ENCODE measurements at places on chromosomes 5 and 9.

DNA sequence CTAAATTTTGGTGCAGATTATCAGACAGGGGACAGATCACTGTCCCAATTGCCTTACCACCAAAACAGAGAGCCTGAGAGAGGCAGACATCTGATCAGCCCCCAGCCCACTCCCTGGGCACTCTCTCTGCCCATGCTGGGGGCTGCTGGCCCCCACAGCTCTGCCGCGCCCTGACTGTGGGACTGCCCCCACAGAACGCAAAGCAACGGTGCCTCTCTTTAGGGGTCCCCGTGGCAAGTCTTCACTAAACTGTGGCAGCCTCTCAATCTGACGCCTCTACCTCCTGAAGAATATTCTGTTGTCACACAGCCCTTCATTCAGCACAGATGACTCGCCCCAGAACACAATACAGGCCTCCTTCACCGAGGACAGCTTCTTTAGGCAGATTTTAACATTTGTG is 197.4 kb downstream of the ERCC6L2 start:
- DNase-seq = no peak

DNA sequence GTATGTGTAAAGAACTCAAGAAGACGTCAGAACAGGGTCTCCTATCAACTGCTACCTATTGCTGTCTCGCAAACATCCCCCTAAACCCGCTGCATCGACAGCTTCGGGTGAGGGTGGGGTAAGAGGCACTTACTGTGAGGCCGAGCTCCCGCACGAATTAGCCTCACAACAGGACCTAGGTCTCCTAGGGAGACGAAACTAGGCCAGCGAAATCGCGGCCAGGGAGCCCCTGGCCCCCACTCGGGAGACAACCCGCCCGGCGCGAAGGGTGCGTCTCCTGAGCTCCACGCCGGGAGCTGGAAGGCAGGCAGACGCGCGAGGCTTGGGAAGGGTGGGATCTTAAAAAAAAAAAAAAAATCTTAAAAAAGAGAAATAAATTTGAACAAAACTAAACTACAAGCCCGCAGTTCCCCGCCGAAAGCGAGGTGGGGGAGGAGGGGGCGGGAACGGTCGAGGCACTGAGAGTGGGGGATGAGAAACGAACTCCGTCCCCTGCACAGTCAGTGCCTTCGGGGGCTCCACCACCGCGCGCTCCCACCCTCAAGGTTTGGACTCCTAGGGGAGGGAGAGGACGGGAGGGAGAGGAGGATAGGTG is 33.0 kb upstream of the NFIB start:
- no peak for DNase-seq

GRCh38 chr5:76690704-76691466 is 25.0 kb upstream of the F2R start:
- DNase-seq = no peak

DNA sequence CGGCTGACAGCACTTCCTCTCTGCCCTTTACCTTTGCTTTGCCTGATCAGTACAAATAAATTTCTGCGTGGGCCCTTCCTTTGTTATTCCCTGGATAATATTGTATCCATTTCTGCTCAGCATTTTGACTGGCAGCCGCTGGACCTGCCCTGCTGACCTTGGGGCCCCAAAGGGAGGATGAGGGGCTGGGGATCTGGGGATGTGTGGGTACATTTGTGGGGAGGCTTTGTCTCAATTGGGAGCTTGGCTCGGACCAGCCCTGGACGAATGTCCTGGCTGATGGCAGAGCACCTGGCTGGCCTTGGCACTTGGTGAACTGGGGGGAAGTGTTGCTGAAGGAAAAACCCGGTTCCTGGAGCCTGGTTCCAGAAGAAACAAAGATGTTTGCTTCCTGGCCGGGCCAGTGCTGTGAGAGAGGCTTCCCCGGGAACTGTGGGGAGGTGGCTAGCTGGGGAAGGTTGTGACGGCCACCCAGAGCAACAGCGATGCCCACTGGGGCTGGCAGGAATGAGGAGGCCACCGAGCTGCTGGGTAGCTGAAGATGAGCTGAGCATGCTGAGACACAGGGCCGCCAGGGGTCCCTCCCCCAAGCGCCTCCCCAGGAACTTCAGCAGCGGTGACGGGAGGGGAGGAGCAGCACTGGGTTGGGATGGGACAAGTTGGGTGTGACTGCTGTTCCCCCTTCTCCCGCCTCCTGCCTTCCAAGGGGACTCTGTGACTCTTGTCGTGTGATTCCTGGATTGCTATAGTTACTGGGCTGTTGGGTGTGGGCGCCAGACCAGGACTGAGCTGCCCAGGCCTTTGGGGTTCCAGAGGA is 8.4 kb downstream of the LMX1B start:
- no peak for DNase-seq

DNA sequence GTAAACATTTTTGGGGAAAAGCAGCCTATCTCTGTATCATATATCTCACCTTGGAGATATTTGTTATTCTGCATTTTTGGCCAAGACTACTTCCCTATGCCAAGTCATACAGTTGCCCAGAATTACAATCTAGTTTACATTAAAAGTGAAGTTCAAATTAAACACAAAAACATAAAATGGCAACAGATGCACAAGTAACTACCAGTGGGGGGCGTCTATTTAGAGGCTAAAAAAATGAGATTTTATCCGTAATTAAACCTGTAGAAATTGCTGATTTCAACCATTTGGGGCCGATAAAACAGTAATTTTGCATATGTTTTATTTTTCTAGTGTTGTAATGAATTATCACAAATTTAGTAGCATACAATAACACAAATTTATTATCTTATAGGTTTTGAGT is 787.1 kb upstream of the CHD1 start:
- no peak for DNase-seq

- no peak for DNase-seq
Observed at GRCh38 chr9:105713260-105714019, 19.1 kb downstream of the TMEM38B start.

Measured in activated naive CD4-positive, alpha-beta T cell (primary cell).